ENCODE measurements at places on chromosomes 2 and 18.

- no peak for DNase-seq
These were observed 61.9 kb downstream of the XRCC5 start for GRCh38 chr2:216171011-216171410.

DNA sequence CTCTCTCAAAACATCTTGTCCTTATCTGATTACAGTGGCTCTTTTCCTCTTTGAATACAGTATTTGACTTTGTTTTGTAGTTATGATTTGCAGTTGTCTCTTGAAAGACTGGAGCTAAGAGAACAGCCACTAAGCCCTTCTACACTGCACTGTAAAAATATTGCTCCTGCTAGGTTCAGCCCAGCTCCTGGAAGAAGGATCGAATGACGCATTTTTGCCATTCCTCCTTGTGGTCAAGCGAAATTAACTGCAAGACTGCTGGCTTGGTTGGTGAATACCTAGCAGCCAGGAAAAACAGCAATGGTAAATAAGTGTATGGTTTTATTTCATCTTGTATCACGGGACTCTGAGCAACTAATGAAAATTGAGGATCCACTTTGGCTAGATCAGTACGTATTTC lies 407.8 kb upstream of the CDH2 start:
- DNase-seq = peak; percentile 20

DNA sequence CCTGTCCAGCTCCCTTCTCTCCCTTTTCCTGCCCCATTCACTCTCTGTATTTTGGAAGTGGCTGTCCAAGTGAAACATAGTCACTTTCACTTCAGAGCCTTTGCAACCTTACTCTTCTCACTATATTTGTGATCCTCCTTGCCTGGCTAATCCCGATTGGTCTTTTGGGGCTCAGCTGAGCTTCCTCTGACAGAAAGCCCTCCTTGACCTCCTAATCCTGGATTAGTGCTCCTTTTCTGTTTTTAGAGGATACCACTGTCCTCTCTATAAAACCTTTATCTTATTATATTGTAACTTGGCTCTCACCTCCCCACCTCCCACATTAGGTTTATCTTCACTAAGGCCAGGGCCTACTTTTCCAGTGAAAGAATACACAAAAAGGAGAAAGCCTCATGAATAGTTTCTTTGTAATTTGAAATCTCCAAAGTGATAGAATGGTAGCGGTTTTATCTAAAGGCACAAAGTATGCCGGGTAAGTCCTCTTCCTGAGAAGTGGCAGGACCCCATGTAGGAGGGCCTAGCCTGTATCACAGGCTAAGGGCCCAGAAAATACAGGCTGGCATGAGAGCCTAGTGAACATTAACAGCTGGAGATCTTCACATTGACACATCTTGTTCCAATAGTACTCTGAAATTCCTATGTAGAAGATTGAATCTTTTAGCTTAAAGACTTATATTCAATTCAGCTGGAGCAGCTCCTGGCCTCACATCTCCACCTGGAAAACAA lies 83.1 kb upstream of the GAREM1 start:
- DNase-seq = no peak

GRCh38 chr2:74865770-74866674 lies 32.1 kb downstream of the HK2 start:
- no peak for DNase-seq

DNA sequence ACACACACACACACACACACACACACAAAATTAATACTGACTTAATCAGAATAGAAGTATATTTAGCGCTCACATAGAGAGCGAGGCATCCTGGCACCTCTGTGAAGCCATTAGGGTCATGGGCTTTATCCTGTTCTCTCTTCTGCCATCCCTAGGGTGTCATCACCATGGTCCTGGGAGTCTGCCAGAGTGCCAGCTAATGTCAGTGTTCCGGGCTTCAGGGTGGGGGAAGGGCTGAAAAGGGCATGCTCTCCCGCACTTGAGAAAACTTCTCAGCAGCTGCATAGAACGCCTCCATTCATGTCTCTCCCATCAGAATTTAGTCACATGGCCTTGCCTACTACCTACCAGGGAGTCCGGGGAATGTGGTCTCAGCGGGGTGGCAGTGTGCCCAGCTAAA lies 19.7 kb upstream of the DYNC2LI1 start:
- DNase-seq = no peak

GRCh38 chr2:25042321-25043240 lies 705 bp downstream of the EFR3B start:
- no peak for DNase-seq

DNA sequence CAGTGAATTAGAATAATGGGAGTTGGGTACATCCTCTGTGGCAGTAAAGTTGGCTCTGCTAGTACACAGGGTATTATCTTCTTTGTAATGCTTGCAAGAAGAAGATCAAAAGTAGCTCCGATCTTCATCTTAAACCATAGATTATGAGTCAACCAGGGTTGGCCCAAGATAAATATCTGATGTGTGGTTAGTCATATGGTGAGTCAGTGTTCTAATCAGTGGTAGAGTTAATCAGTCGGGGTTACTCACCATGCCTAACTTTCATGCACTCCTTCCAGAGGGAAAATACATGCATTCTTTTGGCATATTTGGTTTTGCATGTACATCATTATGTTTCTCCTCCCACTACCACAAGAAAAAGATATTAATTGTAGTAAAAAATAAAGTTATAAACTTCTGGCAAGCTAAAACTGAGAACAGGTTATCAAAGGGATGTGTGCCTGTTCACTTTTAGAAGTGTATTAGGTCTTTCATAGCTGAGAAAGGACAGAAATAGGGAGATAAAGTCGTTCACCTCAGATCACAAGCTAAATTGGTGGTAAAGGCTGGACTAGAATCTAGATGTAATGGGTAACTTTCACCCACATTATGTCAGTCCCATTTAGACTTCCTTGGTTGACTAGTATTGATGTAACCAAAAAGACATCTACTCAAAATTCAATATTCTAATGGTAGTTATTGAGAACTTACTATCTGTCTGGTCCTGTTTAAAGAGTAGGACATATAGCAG lies 684.4 kb downstream of the IRS1 start:
- peak; percentile 99 for DNase-seq

DNA sequence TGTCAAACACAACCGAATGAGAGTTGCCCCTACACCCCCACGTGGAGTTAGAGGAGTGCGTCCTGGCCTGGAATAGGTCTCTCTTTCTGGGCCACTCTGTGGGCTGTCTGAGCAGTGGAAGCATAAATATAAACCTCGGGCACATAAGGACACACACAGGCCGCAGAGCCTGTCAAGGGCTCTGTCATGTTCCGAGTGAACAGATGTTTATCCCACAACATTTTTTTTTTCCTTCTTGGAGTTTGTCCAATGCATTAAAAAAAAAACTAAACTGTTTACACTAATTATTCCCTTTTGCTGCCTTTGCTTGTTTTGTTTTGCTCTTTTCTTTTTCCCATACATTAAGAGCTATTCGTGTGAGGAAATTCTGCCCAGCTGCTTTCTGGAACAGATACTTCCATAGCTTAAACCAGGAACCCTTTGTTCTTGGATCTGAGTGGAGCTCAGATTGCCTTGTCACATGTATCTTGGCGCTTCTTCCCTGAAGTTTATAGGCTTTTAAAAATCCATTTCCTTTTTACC lies 228.3 kb upstream of the FOSL2 start:
- no peak for DNase-seq

- DNase-seq = no peak
These were observed 18.9 kb downstream of the ADI1 start for GRCh38 chr2:3500326-3500899.

- no peak for DNase-seq
These were observed 35.5 kb downstream of the DDX18 start for GRCh38 chr2:117850015-117850414.

GRCh38 chr18:13403786-13404549 lies 185.4 kb downstream of the LDLRAD4 start:
- no peak for DNase-seq

- DNase-seq = no peak
These were observed 43.0 kb upstream of the STK39 start for GRCh38 chr2:168290391-168290790.

DNA sequence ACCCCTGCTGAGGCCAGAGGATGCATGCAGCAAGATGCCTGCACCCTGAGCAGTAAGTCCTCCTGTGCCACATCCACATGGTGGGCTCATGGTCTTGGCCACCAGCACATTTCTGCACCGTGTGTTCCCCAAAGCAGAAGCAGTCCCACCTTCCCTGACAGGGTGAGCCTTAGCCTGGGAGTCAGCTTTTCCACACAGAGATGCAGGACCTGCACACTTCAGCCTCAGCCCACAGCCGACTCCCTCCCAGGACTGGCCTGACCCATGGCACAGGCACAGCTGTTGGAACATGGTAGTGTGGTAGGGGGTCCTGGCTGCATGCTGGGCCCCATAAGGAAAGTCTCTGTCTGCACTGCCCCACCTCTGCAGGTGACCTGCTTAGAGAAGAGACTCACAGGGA lies 5.0 kb downstream of the SNED1 start:
- DNase-seq = no peak

- DNase-seq = no peak
These were observed 41.9 kb upstream of the ODC1 start for GRCh38 chr2:10489842-10490555.

DNA sequence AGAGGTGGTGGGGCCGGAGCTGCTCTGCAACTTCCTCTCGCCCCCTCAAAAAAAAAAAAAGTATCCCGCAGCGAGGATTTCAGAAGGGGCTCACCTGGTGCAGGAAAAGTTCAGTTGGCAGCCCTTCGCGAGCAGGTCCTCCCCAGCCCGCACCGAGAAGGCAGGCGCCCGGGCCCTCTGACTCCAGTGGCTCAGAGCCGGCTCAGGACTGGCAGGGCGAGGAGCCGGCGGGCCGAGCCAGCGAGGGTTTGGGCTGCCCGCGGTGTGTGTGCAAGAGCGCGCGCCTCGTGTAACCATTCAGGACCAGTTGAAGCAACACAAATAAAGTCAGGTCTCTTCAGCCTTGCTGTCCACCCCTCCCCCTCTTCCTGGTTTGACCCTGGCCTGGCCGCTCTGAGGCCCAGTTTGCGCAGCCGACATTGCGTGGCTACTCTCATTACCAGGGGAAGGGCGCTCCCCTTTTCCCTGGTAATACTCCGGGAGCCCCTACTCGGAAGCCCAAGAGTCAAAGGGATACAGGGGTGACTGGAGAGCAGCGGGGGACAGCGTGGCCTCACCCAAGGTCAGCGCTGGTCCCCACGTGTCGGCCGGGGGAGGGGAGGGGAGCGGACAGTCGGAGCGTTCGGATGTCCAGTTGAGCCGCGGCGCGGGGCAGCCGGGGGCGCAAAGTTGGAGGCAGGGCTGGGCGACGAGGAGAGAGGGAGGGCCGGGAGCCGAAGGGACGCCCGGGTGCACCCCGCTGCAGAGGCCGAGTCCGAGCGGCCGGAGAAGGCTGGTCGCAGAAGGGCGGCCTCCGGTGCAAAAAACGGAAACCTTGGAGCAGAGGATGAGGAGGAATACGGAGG lies 12.3 kb downstream of the EN1 start:
- DNase-seq = no peak

DNA sequence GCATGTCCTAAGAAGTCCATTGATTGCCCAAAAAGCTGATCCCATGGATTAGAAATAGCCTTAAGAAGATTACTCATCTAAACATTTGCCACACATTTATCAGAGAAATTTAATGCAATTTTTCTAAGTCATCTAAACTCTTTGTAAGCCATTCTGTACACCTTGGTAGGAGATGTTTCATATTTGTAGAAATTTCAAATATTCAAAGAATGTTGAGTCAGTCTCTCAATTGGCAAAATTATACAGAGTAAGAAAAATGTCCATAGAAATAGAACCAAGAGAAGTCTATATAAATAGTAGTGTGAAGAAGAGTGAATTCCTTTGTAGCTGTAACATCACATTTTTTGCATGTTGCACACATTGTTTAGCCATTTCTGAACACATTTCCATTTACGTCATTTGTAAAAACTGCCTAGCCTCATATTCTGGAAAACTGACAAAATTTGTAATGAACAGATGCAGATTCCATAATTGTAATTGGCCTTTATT lies 128.6 kb downstream of the MSTN start:
- peak; percentile 97 for DNase-seq

GRCh38 chr2:108625186-108625827 lies 91.0 kb downstream of the LIMS1 start:
- DNase-seq = no peak

DNA sequence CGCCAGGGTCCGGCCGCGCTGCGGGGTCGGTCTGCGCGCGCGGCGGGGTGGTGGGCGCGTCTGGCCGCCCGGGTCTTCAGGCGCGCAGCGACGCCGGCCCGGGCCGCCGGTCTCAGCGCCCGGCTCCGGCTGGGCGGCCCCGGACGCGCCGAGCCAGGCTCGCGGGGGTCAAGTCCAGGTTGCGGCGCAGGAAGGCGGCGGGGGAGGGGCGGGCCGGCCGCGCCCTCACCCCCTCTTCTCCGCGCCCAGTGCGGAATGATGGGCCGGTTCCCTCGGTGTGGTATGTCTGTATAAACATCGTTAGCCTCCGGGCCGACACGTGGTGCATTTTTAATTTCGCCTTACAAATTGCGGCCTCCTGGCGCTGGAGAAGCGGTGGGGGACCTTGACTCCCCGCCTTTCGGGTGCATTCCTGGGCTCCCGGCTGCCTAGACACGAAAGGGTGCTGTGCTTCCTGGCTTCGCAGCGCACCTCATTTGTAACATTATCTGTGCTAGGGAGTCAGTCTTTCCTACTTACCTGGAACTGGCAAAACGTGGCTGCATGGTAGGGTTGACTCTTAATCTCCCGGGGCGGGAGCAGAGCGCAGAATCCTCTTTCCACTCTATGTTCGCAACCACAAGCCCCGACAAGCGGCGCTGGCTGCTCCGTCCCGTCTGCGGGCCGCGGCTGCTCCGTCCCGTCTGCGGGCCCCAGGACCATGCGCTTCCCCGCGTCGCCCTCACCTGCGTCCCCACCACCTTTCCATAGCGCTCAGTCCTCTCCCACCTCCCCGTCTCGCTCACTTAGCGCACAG lies 69.0 kb downstream of the CTAGE1 start:
- no peak for DNase-seq

GRCh38 chr2:182763311-182763912 lies 47.4 kb downstream of the DNAJC10 start:
- no peak for DNase-seq

DNA sequence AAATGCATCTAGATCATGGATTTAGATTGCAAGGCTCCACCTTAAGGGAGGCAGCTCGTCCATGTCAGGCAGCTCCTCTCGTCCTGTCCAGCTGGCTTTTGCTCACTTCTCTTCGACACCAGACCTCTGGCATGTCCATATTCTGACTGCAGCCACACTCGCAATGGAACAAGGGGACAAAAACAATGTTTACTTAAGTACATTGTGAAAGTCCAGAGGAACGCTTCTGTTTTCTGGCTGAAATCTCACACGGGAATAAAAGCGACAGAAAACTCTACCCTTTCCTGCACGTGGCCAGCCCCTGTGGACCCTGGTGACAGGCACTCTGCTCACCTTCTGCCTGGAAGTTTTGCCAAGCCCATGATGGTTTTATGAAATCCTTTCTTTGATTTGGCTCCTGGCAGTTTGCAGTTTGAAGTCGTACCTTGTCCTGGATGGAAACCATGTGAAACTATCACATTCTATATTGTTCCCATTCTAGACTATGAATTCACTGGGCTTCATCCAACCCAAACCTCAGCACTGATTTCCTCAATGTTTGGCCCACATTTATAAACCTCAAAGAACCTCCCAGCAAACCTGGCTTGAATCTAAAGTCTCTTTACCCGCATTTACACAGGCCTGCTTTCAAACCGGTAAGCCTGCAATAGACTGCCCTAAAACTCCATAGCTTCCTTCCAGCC lies 134.3 kb upstream of the PIEZO2 start:
- no peak for DNase-seq

Data from HS-5 (cell line).